ENCODE measurements at places on chromosomes 11 and 22. TPM values are rescaled to one million over a fixed set of nuclear protein-coding genes. Genes with fewer than 3 reads are reported as not detected.

DNA sequence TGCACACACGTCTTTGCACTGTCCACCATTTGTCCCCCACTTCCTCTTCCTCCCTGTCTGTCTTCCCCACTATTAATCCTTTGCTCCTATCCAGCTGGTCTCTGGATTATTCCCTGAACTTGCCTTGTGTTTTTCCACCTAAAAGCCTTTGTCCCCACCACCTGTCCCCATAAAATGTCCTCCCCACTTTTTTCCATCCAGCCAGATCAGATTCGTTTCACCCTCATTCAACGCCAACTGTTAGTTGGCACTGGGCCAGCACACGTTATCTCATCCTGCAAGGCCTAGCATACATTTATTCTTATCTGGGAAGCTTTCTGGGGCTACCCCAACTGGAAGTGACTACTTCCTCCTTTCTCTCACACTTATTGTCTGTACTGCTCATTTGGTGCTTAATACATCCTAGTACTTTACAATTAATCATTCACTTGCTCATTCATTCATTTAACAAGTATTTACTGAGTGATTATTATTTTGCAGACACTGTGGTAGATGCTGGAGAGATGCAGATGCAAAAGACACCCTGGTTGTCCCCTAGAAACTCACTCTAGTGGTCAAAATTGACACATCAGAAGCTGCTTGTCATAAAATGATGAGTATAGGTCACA lies 96.2 kb downstream of the RASSF10 start:
- no peak for DNase-seq

- DNase-seq, result no peak
Observed at GRCh38 chr11:105164208-105164607, 24.6 kb upstream of the CARD18 start.

DNA sequence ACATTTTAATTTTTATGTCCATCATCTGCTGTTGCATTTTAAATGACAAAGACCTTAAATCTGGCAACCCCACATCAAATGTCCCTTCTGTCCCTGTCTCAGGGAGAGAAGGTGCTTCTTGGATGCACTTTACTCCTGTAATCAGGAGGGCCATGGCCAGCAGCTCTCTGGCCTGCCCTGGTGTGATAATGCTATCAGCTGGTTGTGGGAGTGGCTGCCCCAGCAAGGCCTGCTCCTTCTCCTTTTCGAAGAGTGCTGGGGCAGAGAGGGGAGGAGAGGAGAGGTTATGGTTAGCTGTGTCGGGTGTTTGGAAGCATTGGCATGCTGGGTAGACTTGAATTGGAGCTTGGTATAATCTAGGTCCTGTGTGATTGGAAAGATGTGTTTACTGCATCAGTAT lies 12.8 kb downstream of the TNRC6B start:
- DNase-seq, result peak; percentile 75

SCGB1A1 gene
- not detected for total RNA-seq

CABP4 gene
- 0.87 TPM for total RNA-seq

RFPL3 gene
- total RNA-seq, result 3.6 TPM
